CD4-positive, alpha-beta T cell treated with Interleukin-17A for 1 hour (primary cell): ENCODE measurements at places on chromosomes 2 and 18.

DNA sequence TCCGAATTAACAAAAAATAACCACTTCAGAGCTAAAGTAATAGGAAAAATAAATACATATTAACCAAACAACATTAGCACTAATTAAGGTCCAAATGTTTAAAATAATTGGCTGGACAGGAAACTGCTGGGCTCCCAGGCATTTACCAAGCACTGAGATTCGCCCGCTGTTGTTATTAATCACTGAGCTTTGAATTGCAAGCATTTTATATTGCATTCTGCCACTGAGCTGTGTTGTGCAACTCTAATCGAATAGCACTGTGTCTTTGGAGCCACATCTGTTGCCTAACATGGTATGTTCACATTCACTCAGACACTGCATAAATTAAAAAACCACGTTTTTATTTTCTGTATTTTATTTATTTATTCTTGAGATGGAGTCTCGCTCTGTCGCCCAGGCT lies 88.9 kb downstream of the SOWAHC start:
- DNase-seq, result no peak

DNA sequence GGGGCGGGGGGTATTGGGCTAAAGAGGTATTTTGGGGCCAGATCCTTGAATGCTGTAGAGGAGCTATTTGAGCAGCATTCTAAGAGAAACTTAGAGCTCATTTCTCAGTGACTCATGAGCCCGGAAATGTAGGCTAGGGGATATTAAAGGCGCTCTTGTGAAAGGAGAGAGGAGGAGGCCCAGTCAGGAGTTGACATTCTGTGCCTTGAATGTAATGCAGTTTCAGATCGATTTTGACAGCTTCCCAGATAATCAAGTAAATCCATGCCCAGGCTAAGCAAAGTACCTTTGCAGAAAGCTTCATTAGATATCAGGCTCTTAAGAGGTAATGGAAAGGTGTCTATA lies 1.5 kb downstream of the CAB39 start:
- peak; percentile 68 for DNase-seq

DNA sequence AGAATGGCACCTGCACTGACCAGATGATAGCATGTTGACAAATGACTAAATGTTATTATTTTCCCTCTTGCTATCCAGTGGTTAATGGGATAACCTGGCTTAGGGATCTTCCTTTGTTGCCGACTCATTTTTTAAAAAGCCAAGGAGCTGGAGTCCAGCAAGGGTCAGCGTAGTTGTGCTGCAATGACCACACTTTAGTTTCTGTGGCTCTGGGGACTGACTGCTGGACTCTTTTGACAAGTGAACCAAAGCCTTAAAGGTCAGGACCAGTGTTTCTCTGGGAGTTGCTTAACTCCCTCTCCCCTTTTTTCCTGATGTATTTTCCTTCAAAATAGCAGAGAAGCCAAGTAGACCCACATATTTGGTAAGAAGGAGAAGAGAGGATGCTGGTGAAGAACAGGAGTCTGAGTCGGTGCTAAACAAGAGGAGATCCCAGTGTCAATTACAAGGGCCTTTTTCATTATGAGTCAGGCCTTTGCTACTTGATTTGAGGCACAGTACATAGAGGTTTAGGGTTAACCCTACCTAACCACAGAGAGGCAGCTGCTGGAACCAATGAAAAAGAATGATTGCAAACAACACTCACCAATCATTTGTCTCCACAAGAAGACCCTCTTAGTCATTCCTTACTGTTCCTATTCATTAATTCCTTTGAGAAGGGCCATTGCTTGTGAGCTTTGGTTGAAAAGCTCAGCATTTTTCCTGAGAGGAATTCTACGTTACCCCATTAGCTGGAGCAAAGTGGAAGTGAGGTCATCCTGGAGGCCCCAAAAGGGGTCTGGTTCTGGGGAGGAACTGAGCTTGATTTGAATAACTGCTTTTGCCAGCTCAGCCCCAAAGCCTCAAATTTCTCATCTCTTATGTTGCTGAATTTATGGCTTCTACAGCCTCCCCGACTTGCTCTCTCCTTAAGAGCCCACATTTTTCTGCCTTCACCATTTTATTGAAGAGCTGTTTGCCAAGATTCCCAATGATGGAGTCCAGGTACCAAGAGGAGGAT lies 137.6 kb upstream of the HNMT start:
- DNase-seq, result no peak

DNA sequence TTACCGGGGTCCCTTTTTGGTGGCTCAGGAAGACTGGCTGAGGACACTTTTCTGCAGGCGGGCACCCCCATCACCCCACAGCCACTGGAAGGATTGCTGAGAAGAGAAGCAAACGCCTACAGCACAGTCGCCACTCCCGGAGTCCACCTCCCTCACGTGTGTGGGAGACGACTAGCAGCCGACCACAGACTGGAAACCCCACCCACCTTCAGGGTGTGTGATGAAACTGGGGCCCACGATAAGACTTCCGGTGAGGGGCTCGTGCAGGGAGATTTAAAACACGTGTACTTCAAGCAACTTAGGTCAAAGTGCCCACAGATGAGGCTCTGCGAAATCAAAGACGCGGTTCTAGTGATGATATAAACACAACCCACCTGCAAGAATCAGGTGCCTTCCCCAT lies 26.3 kb downstream of the MBP start:
- peak; percentile 88 for DNase-seq

DNA sequence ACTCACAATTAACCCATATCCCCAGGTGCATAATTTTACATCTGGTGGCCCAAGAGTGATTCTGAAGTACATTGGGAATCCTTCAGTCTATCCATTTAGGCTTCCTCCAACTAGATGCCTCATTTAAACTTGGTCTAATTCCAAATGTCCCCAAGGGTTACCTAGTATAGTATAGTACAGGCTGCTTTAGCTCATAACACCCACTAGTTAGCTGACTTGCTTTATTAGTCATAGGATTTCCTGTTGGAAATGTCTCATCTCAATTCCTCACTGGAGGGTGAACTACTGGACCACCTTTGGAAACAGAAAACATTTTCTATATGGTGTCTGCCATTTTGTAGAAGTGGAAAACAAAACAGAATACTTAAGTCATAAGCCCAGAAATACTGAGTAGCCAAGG lies 202.5 kb upstream of the SESTD1 start:
- DNase-seq, result no peak

- no peak for DNase-seq
Observed at GRCh38 chr18:11163665-11164064, 14.3 kb upstream of the PIEZO2 start.

GRCh38 chr2:118971245-118972122 lies 29.5 kb downstream of the MARCO start:
- DNase-seq, result no peak

- DNase-seq, result no peak
Observed at GRCh38 chr2:64348386-64349130, 105.4 kb upstream of the LGALSL start.
